Activated CD8-positive, alpha-beta memory T cell treated with anti-CD3 and anti-CD28 coated beads for 4 hours (primary cell): ENCODE measurements at places on chromosomes 6 and 20.

DNA sequence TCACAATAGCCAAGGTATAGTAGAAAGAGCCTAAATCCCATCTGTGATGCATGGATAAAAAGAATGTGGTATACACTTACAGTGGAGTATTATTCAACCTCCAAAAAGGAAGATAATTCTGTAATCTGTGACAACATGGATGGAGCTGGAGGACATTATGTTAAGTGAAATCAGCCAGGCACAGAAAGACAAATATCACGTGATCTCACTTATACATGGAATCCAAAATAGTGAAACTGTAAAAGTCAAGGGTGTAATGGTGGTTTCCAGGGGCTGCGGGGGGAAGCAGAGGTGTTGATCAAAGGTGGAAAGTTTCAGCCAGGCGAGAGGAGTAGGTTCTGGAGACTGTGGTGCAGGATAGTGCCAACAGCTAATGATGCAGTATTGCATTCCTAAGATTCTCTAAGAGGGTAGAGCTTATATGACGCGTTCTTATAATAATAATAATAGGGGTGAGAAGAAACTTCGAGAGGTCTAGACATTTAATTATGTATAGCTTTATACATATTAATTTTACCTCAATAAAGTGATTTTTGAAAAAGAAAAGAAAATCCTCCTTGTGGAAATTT is 246.1 kb downstream of the FOXA2 start:
- no peak for DNase-seq

- no peak for DNase-seq
Measured at GRCh38 chr6:129050086-129050485, 167.1 kb downstream of the LAMA2 start.

DNA sequence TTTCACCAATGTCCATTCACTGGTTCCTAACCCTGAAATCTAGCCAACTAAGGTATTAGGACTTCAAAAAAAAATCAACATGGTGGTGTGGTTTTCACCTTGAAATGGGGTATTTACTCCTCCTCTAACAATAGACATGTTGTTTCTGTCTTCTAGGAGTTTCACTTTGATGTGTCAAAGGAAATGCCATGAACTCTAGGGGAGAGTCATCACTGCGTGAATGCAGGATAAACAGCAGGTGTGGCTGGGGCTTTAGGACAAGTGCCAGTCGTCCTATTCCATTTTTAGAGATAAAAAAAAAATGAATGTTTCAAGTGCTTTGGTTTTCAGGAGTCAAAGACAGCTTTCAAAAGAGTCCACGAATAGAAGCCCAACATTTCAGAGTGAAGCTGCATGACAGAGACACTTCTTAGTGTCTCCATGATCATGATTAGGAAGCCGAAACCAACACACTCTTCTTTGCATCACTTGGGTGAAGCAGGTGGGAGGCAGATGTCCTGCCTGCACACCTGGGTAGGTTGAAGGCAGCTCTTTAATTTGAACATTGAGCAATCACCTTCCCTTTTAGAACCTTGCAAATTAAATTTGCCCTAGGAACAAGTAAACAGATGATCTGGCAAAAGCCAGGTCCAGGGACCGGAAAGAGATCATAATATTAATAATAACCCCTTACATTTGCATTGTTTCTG is 328.5 kb upstream of the PRDM1 start:
- no peak for DNase-seq

GRCh38 chr20:51930775-51931174 is 128.5 kb upstream of the SALL4 start:
- no peak for DNase-seq

DNA sequence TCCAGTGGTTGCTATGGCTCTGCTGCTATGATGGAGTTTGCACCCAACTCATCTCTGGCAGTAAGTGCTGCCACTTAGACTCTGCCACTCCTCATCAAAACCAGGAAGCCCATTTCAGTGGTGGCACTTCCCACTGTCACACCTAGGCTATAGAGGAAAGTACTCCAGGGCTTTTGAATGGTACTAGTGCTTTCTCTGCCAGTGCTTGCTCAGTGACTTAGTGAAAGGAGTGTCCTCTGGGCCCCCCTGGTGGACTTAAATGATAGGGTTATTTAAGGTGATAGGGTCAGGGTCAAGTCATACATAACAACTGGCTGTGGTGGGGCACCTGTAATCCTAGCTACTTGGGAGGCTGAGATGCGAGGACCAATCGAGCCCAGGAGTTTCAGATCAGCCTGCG is 22.8 kb downstream of the FITM2 start:
- no peak for DNase-seq

DNA sequence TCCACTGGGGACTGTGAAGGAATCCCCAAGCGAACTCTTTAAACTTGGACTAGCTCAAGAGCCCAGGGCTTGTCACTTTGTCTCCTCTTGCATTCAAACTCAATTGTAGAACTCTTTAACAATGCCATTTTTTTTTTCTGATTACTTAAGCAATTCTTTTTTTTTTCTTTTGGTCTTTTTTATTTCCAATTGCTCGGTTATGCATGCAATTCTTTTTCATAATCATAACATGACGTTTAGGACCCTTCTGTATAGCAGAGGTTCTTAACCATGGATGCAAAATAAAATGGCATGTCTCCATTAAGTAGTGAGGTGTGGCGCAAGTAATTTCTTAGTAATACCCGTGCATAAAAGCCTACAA is 466 bp upstream of the BFSP1 start:
- no peak for DNase-seq

GRCh38 chr20:46031701-46032254 is 2.8 kb downstream of the SLC12A5 start:
- no peak for DNase-seq
